ENCODE measurements at places on chromosomes 5 and 9.
A peak's percentile ranks its signal among the peaks of the same experiment; 100 is the strongest.

DNA sequence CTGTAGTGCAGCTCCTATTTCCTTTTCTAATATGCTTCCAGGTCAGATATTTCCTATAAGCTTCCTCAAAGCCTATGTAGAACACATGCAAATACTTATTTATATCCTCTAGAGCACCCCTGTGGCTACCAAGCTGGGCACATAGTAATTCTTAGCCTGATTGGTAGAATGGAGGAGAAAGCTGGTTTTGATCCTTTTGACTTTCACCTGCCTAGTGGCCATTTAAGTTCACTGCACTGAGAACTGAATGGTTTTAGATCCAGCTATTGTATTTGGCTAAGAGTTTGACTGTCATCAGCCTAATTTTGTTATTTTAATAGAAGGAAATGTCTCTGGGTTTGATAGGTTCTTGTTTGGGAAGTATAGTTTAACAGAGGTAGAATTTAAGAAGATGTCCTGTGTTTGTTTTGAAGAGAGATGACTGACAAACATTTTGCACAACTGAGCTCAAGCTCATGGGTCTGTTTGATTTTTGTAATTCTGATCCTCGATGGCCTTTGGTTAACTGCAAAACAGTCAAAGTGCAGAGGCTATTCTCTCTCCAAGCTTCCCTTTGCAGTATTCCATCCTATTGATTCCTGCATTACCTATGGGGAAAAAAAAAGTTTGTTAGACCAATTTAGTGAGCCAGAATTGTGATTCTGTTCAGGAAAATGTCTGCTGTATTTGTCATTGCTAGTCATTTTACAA lies 85.4 kb downstream of the KCNN2 start:
- DNase-seq = no peak

DNA sequence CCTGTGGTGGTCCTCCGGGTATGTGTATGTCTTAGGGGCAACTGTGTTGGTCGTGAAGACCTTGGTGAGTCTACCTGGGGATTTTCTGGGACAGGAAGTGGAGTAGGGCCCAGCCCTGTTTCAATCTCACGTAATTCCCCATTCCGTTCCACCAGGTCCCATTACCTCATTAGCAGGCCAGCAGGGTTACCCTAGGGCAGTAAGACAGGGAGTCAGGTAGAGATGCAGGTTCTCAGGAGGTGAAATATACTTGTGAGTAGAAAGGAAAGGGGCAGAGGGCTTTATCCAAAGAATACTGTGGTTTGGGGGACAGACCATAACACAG lies 56.5 kb downstream of the MACROH2A1 start:
- no peak for DNase-seq

DNA sequence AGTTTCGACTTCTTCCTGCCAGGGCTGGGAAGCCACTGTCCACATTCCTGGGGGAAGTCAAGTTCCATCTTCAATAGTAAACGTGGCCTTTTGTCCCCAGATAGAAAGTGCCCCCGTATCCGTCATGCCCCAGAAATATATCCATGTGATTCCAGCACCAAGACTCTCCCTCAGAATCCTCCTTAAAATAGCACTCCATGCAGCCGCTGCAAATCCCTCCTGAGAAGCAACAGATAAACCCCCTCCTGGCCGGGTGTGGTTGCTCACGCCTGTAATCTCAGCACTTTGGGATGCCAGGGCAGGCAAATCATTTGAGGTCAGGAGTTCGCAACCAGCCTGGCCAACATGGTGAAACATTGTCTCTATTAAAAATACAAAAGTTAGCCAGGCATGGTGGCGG lies 126.1 kb downstream of the OLFM1 start:
- DNase-seq = no peak

DNA sequence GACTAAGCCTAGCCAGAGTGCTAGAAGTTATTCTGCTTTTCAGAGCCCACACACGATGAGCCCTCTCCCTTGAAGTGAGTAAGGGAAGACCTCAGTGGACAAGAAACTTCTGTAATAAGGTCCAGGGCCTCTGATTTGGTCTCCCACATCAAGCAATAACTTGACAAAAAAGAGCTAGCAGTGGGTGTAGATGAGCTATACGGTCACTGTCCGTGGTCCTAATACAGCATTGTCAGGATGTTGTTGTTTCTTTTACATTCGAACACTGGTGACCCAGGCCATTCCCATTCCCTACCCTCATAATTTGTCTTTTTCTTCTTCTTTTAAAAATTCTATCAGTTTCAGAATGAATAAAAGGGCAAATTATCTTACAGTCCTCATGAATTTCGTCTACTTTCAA lies 5.2 kb downstream of the PCSK1 start:
- no peak for DNase-seq

- DNase-seq = no peak
Measured at GRCh38 chr5:135497971-135498636, 37.7 kb downstream of the NEUROG1 start.

- no peak for DNase-seq
Measured at GRCh38 chr5:158591301-158591863, 508.3 kb downstream of the EBF1 start.

DNA sequence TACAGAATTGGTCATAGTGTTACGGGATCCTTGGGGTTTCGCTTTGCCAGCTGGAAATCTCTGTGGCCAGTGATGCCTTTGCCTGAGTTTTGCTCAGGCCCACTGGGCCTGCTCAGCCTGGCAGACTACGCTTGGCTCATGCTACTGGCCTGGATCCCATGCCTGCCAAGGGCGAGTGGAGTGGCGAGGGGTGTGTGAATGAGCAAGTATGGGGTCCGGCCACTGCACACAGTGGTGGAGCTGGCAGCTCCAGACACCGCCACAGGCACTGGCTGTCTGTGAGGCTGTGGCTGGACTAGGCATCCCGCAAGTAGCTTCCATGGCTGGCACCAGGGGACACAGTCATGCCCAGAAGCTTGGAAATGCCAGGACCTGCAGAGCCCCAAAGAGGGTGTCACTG lies 240.3 kb downstream of the ARRDC3 start:
- no peak for DNase-seq

- no peak for DNase-seq
Measured at GRCh38 chr5:92527311-92528078, 1053.5 kb downstream of the NR2F1-AS1 start.

- DNase-seq = no peak
Measured at GRCh38 chr5:115844321-115844817, 2.6 kb downstream of the AP3S1 start.

GRCh38 chr9:125444956-125445506 lies 183.4 kb downstream of the GAPVD1 start:
- DNase-seq = no peak

- DNase-seq = no peak
Measured at GRCh38 chr5:125202871-125203438, 456.5 kb upstream of the ZNF608 start.

DNA sequence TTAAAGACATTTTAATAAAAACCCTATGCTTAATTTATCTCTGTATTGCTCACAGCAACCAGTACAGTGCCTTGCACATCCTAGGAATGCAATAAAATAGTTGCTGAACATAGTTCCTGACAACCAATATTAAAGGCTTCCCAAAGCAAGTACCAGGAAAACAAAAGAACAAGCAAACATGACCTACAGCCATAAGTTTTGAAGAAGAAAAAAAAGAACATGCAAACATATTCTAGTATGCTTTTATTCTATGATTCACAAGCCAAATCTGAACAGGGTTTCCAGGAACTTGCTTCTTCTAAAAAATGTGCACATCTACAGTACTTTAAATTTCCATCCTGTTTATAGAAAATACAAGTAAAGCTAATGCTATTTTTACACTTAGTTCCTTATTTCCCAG lies 4.5 kb downstream of the CEMIP2 start:
- no peak for DNase-seq

DNA sequence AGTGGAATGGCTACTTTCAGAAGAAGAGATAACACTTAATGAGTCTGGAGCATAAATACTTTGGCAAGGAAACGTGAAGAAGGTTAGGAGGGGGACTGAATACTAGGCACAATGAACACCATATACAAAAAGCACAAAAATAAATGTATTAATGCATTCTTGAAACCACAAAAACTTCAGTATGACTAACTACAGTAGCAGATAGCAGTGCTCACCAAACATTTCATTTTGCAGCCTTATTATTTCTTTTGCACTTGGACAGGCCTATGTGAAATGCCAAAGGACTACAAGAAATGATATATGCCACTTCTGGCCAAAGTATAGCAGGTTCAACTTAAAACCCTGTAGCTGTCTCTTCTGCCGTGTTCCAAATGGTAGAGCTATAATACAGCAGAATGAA lies 26.3 kb downstream of the UBQLN1 start:
- no peak for DNase-seq

DNA sequence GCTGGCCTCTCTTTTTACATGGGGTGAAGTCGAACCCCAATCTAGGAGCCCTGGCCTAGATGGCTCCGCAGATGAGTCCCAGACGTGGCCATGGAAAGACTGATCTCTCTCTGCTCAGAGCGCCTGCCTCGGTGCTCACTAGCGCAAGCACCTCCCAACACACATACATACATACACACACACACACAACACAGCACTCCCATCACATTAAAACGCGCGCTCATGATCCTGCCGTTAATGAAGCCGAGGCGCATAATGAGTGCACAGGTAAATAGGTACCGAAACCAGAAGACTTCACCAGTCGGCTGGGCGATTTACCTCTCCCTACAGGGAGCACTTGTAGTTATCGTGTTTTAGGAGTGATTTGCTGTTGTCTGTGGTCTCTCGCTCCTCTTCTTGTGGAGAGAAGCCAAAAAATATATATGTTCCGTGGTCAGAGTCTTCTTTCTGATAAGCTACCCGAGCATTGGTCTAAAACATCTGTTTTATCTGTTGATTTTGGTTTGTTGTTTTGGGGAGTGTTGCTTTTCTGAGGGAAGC lies 207.7 kb downstream of the MEF2C start:
- no peak for DNase-seq

DNA sequence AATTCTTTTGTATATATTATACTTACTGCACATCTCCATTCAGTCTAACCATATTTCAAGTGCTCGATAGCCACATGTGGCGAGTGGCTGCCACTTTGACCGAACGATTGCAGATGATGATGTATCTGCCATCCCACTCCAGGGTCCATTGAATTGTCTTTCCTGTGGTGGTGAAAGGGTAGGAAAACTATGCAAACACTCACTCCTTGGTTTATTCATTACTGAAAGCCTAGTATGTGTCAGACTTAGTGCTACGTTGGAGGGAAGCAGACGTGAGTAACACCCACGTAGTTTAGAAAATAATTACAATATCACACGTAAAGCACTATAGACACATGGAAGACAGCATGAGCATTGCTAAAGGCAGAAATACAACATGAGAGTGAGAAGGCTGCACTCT lies 353.7 kb downstream of the CSNK1G3 start:
- DNase-seq = no peak

GRCh38 chr5:45680950-45681349 lies 15.2 kb downstream of the HCN1 start:
- no peak for DNase-seq

- no peak for DNase-seq
Measured at GRCh38 chr9:87657190-87657589, 68.7 kb upstream of the CTSL start.

GRCh38 chr5:53031695-53032096 lies 42.5 kb downstream of the ITGA2 start:
- DNase-seq = peak; percentile 46

GRCh38 chr9:90343991-90344390 lies 298.6 kb downstream of the DIRAS2 start:
- DNase-seq = no peak

GRCh38 chr9:114065304-114065703 lies 12.8 kb downstream of the AMBP start:
- DNase-seq = no peak

DNA sequence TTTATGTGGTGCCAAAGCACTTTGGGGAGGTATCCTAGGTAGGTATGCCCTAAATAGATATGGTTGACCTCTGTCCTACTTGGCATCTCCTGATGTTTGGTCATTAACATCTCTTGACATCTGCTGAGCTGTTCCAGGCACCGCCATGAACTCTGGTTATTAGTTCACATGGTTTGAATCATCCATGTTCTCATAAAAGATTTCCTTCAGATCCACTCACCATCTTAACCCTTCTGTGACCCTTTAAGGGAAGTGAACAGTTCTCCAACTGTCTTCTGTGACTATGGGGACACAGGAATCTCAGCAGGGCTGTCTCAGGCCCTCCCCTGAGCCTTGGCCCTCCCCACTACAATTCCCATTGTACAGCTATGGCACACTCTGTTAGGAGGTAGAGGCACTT lies 167.7 kb downstream of the CDH6 start:
- no peak for DNase-seq

DNA sequence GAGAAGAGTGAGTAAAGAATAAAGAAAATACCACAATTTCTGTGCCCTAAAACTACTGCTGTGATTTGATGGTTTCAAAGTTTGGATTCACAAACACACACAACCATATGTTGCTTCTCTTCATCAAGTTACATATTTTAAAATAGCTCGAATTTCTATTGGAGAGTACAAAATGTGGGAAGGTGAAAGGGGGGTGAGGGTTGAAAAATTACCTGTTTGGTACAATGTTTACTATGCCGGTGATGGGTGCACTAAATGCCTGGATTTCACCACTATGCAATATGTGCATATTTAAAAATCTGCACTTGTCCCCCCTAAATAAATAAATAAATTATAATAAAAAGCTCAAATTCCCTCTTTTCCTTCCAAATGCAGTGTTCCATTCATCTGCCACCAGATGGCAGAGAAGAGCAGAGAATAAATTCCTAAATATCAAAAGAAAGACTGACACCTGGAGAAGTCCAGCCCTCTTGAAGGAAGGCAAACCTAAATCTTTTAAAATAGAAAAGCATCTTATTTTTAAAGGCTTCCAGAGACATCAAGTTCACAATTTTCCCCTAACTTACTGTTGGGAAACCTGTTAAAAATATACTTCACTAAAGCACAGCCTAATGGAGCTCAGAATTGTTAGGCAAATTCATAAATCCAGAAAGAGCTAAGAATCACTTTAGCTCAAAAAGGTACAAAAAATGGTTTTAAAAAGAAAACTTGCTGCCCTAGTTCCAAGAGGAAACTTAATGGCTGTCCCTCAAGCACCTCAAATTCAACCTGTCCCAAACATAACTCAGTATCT lies 24.8 kb upstream of the HNRNPA0 start:
- no peak for DNase-seq

GRCh38 chr5:138724470-138725146 lies 28.6 kb upstream of the CTNNA1 start:
- no peak for DNase-seq

DNA sequence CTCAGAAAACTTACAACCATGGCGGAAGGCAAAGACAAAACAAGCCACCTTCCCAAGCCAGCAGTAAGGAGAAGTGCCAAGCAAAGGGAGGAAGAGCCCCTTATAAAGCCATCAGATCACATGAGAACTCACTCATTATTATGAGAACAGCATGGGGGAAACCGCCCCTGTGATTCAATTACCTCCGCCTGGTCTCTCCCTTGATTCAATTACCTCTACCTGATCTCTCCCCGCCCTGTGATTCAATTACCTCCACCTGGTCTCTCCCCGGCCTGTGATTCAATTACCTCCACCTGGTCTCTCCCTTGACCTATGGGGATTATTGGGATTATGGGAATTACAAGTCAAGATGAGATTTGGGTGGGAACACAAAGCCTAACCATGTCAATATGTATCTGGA lies 467.3 kb upstream of the FTMT start:
- no peak for DNase-seq

GRCh38 chr5:97525780-97526179 lies 342.7 kb upstream of the RIOK2 start:
- no peak for DNase-seq
